ENCODE measurements at places on chromosomes 12 and 14. TPM values are rescaled to one million over a fixed set of nuclear protein-coding genes. Genes with fewer than 3 reads are reported as not detected.

DNA sequence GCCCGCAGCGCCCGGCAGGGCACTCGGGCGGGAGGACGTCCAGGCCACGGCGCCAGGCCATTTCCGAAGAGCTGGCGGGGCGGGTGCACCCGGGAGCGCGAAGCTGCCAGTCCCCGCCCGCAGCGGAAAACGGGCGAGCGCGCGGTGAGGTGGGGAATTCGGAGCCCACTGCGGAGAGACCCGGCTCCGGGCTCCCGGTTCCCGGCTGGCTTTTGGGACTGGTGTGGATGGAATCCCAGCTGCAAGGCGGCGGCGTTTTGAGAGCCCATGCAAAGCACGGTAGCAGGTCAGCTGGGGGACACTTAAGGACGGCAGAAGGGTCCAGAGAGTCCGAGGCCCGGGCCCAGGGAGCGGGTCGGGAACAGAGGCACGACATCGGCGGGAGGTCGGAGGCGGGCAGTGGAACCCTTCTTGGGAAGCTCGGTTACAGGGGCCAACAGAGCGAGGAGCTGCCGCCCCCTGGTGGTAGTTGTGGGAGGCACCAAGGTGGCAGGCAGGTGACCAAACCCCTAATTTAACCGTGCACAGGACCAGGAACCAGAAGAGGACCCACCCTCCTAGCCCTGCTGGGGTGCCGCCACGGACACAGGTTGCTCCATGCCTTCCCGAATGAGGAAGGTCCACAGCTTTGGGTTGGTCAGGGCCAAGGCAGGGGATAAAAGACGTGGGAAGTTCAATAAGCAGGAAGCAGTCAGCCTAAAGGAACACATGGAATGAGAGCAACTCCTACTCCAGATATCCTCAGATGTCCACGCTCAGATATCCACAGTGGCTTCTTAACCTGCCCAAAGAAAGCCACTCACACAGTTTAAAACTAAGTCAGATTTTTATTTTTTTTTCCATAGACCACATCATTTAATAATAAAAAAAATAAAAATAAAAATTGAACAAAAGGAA is 685 bp upstream of the CDH24 start:
- DNase-seq: peak; percentile 81

DNA sequence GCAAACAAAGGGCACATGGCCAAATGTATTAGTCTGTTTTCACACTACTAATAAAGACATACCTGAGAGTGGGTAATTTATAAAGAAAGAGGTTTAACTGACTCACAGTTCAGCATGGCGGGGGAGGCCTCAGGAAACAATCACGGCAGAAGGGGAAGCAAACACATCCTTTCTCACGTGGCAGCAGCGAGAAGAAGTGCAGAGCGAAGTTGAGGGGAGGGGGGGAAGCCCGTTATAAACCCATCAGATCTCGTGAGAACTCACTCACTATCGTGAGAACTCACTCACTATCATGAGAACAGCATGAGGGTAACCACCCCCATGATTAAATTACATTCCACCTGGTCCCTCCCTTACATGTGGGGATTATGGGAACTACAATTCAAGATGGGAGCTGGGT is 66.1 kb downstream of the ST8SIA1 start:
- no peak for DNase-seq

DNA sequence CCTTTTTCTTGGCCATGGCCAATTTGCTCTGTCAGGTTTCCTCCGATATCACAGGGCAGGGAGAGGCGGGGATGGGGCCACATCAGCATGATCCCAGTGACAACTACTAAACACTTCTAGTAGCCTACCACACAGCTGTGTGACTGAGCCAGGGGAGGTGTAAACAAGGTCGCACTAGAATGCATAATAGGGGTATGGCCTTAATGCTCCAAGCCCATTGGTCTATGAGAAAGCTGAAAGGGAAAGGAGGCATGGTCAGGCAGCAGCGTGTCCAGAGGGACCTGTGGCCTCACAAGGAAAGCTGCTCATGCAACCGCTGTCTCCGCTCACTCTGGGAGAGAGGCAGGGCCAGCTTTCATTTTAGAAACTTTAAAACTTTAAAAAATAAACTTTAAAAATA is 27.5 kb upstream of the ACTR6 start:
- no peak for DNase-seq

DNA sequence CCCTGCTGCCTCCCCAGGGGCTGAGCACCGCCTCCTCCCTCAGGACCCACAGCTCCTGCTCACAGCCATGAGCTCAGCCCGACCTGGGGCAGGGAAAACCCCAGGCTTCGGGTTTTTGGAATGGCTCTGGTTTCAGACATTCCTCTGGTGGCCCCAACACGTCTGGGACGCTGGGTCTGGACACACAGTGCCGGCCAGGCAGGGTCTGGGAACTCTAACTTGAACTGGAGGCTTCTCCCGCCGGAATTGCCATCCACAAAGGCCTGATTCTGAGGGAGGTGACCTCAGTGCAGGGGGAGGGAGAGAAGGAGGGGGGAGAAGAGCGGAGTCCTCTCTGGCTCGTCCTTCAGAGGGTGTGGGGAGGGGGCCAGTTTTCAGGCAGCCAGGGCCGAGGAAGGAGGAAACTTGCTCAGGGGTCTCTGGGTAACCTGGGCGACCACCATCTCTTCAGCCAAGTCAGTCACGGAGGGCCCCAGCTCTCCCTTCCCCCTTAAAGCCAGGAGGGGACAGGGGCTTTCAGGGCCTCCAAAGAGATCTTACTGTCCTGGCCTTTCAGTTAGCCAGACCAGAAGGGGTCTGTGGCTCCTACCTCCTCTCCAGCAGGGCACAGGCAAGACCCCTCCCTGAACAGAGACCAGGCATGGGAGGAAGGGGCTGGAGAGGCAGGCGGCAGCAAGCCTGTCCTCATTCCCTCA is 19.4 kb downstream of the NCKAP5L start:
- DNase-seq: no peak

DNA sequence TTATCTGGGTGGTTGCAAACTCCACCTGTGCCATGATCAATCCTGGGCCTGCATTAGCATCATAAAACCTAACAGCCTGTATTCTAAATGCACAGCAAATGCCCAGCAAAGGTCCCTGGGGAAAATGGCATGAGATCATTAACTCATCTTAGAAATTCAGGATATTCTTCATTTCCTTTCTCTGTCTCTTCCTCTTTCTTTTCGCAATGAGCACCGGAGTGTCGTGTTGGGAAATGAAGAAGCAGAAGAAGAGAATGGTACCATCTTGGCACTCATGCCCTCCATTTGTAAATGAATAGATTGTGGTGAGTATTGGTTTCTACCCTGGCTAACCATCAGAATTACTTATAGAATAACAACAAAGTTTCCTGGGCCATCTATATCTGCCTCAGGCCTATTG is 193.6 kb downstream of the GALC start:
- no peak for DNase-seq

DNA sequence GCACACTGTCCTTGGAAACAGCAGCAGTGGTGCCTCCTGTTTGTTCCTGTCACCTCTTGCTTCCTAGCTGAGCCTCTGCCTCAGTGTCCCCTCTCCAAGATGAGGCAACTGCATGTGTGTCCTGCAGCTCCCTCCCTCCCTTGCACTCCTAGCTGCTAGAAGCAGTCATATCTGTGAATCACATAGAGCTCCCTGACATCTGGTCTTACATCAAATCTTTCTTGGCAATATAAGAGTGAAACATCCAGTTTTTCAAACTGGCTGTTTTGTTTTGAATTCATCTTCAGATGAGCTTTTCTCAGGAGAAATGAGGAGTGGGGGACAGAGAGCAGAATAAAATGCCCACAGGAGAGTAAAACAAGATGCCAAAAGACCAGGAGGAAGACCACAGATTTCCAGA is 103.7 kb downstream of the VCPKMT start:
- DNase-seq: no peak

DNA sequence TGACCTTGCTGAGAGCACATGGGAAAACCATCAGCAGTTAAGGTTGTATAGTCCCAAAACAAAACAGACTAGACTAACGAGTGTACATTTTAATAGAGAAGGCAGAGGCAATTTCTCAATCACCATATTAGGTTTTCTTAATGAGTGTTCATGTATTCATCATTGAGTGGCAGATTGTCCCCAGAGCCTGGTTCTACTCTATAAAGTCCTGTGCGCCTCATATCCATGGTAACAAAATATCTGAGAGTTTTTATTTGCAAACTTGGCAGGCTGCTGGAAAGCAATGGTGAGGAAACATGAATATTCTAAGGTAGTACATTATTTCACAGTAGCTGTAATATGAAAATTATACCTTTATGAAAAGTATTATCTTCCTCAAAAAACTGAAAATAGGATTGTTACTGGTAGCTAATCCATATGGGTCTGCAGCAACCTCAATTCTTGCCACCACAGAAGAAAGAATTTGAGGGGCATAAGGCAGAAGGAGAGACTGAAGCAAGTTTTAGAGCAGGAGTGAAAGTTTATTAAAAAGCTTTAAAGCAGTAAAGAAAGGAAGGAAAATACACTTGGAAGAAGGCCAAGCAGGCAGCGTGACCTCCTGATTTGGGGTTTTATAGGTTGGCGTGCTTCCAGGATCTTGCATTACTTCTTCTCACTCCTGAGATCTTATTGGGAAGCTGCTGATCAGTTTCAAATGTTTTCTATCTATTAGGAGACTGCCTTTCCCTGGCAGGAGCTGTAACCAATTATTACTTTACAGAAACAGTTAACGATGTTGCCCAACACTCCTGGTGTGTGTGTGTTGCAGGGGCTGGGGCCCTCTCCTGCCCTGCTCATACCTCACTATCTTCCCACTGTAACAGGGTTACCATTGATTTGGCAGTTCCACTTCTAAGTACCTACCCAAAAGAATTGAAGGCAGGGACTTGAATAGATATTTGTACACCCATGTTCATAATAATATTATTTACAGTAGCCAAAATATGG is 154.0 kb upstream of the NUDT4 start:
- no peak for DNase-seq

GRCh38 chr12:12592930-12593329 is 18.7 kb upstream of the CREBL2 start:
- DNase-seq: no peak

DNA sequence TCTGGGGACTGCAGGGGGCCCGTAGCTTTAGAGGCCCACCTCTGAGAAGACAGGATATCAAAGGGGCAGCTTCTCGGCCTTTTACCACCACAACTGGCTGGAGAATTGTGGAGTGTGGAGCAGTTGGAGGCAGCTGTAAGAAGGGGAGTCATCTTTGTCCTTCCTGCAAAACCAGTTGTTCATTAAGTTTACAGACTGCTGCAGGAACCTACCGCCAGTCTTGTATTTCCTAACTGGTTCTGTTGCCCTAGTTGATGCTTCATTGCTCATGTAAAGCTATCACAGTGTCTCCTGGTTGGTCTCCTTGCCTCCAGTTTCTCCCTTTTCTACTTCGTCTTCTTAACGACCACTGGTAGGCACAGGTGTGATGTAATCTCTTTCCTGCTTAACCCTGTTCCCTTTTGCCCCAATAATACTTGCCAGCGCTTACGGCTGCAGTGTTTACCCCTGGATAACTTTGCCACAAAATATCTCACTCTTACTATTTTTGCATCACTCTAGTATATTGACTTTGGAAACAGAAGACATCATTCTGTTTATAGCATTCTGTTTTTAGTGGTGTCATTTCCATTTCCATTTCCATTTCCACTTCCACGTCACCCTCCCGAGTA is 11.9 kb downstream of the ESPL1 start:
- no peak for DNase-seq

DNA sequence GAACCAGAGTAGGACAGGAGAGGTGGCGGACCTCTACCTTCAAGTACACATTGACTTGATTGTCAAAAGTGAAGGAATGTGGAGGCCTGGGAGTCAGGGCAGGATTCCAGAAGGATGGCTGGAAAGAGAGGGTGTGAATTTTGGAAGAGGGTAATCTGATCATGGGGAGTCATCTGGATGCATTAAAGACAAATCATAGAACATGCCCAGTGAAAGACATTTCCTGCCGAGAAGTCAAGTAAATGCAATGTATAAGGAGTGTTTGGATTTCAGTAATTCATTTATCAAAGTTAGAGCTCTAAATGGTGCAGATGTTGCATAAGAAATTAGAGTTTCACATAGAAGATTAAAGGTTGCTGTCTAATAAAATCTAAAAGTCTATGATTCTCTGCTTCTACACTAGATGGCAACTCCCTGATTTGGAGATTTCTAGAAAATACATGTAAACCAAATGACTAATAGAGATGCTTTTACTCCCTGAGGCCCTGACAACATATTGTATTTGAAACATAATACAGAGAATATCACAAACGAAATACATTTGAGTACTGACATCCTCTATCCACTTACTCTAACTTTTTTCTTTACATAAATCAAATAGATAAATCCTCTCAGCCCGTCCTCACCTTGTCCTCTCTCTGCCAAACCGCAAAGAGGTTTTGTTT is 91.3 kb downstream of the KCNA5 start:
- no peak for DNase-seq

GRCh38 chr14:33578461-33579216 is 372.2 kb downstream of the EGLN3 start:
- no peak for DNase-seq

DNA sequence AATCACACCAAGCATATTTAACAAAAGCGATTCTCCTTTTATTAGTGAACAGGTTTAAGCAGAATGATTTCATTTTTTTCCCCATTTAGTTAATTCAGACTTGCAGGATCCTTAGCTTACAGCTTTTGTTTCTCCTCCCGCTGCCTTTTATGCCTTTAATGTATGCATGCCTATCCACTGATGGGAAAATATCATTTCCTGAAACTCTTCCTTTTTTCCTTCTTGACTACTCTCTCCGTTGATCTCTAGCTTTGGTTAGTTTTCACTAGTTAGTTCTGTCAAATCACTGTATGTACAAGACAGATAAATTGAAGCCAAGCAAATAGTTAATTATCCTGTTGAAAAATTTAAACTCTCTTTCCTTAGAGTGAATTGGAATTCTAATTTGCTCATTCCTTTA is 26.3 kb downstream of the NKX2-1 start:
- no peak for DNase-seq

DNA sequence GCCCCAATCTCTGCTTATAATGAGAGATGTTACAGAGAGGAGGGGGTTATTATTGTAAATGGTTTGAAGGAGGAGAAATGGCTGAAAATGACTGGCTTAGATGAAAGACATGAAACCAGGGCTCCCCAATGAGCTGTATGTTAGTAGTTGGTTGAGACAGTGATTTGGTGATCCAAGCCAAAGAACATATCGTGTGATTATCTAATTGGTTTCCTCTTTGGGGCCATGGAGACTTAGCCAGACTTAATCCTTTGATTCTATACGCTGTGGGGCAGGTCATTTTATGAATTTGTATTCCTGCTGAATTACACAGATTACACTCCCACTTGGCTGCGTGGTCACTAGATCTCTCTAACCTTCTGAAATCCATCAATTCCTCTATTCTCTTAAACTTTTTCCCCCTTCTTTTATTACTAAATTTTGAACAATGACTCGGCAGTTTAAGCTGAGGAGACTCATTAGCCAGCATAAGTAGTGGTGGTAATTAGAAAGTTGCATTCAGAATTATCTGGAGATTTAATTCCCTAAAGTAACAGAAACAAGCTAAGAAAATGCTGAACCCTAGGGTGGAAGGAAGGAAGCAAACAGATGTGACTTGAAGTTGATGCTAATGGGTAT is 5.3 kb downstream of the TTC8 start:
- DNase-seq: no peak

GRCh38 chr12:56229082-56229481 is 769 bp upstream of the SLC39A5 start:
- no peak for DNase-seq

GRCh38 chr12:104216521-104216924 is 944 bp downstream of the TXNRD1 start:
- DNase-seq: no peak

GRCh38 chr14:47261350-47261749 is 414.1 kb downstream of the MDGA2 start:
- no peak for DNase-seq

- DNase-seq: no peak
Measured at GRCh38 chr14:103923863-103924262, 4.4 kb upstream of the TDRD9 start.

TRPV4 gene
- total RNA-seq: not detected

GALNT9 gene
- total RNA-seq: not detected

RNFT2 gene
- total RNA-seq: 14.6 TPM

GPX2 gene
- total RNA-seq: not detected

PLXNC1 gene
- total RNA-seq: 5.0 TPM
